GM12878 (cell line): ENCODE measurements at places on chromosomes 4 and X. TPM values are rescaled to one million over a fixed set of nuclear protein-coding genes. Genes with fewer than 3 reads are reported as not detected.

SRPX gene
- total RNA-seq = 0.18 and 0.29 TPM in 2 replicates

DCAF8L2 gene
- total RNA-seq = not detected in 2 replicates

USP53 gene
- total RNA-seq = 2.5 and 2.9 TPM in 2 replicates

AMTN gene
- total RNA-seq = not detected in 2 replicates

IL3RA gene
- 19.5 and 21.1 TPM in 2 replicates for total RNA-seq

ENPEP gene
- not detected in 2 replicates for total RNA-seq

BEND4 gene
- total RNA-seq = 0.08 and 0.15 TPM in 2 replicates

GASK1B gene
- total RNA-seq = 0.21 TPM in 2 replicates

TMEM144 gene
- total RNA-seq = 1.8 and 2.6 TPM in 2 replicates

DNA sequence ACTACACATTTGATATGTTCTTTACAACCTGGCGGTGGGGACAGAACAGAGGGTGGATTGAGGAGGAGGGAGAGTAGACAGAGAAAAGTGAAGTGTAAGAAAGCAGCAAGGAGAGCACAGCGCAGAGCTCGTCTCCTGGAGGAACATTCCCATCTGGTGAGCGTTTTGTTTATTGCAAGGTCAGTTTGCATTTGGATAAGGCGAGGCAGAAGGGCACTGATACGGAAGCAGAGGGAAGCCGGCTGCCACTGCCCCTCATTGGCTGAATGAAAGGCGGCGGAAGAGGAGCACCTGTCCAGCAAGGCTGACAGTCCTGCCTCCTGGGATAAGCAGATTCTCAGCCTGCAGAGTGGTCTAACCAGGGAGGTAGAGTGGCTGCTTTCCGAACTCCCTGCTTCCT is 83.2 kb downstream of the GPR143 start:
- DNase-seq = no peak

GRCh38 chrX:136015016-136015415 is 29.8 kb downstream of the SLC9A6 start:
- no peak for DNase-seq

DNA sequence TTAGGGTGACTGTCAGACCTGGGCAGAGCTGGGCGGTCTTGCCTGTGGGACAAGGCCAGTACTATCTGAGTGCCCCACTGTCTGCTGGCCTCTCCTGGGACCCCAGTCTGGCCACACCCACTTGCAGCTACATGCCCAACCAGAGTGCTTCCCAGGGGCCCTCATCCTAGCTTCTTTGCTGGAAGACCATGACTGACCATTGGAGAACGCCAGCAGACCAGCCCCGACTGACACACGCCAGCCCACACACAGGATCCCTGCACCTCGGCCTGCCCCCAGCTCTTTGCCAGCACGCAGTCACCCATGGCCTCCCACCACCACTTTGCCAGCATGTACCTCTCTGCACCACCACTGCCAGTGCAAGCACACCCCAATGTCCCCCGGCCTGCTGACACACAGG is 585.7 kb downstream of the ZNF674 start:
- DNase-seq = no peak

GRCh38 chr4:1470393-1470670 is 64.1 kb upstream of the NKX1-1 start:
- no peak for DNase-seq

- peak; percentile 12 for DNase-seq
Observed at GRCh38 chr4:82739287-82740190, 59.1 kb downstream of the SCD5 start.

DNA sequence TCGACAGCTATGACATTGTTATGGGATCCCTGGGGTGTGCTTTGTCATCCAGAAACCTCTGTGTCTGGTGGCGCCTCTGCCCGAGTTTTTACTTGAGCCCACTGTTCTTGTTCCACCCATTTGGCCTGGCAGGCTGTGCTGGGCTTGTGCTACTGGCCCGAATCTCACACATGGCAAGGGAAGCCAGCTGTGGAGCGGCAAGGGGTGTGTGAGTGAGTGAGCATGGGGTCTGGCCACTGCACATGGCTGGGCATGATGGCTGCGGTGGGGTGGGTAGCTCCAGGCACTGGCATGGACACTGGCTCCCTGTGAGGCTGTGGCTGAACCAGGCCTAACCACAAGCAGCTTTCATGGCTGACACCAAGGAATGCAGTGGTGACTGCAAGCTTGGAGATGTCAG is 89.2 kb downstream of the DACH2 start:
- no peak for DNase-seq

DNA sequence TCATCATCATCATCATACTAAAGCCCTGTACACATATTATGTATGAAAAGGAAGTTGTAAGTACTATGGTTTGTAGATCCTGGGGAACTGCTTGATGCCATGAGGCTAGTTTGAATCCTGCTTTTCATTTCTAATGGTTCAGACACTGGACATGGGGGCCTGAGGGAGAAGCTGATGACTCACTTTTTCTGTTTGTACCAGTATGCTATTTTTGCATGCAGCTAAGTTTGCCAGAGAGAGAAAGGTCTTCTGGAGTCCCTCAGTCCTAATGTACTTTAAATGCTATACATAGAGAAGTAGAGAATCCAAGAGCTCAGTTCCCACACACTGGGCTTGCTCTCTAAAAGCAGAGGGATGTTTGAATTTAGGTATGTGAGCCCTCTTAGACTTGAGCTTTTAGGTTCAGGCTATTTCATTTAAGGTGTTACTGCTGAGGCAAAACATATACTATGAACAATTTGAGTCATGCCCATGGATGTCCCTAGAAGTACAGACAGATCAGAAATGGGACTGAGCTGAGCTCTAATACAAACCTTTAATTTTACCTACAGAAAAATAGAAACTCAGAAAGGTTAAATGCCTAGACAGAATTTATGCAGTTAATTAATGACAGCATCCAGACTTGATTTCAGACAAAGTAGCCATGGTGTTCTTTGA is 17.6 kb upstream of the HS3ST1 start:
- no peak for DNase-seq

GRCh38 chrX:20857746-20858145 is 516.5 kb upstream of the CNKSR2 start:
- DNase-seq = no peak

DNA sequence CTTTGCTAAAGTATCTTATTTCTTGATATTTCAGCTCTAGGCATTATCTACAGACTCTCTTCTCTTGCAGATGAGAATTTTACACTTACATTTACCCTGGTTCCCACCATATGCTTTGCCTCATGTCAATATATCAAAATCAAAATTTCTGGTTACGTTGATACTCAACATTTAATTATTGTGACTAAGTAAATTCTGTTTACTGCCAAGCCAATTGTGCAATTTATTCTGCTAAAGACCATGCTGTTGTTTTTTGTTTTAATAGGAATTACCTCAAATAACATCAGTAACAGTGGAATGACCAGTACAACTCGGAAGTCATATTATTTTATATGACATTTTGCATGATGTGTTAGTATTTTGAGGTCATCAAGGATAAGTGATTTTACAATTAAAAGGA is 125.5 kb downstream of the IL15 start:
- DNase-seq = no peak

- no peak for DNase-seq
Observed at GRCh38 chr4:154623995-154624394, 11.5 kb upstream of the FGG start.

- no peak for DNase-seq
Observed at GRCh38 chrX:130741584-130741983, 161.4 kb downstream of the ENOX2 start.

DNA sequence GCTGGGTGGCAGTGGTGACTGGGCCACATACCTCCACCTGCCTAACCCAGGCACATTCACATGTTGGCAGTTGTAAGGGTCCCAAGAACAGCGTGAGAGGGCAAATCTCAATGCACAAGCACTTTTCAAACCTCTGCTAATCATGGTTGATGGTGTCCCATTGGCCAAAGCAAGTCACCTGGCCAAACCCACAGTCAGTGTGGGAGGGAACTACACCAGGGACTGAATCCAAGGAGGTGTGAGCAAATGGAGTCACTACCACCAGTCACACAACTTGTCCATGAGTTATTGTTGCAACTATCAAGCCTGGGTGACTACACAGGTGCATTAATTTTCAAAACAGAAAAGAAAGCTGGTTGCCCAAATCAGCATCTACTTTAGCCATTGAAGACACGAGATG is 260.1 kb downstream of the BCOR start:
- no peak for DNase-seq

- no peak for DNase-seq
Observed at GRCh38 chr4:156475322-156475721, 496.3 kb downstream of the PDGFC start.

GRCh38 chrX:71439420-71439819 is 73.3 kb downstream of the TAF1 start:
- DNase-seq = no peak

- no peak for DNase-seq
Observed at GRCh38 chr4:7805533-7806337, 133.9 kb downstream of the AFAP1 start.

GRCh38 chr4:153950100-153950979 is 161.5 kb upstream of the SFRP2 start:
- no peak for DNase-seq

- no peak for DNase-seq
Observed at GRCh38 chrX:129108936-129109335, 414.4 kb downstream of the SMARCA1 start.

GRCh38 chr4:160375772-160376452 is 1273.0 kb downstream of the RAPGEF2 start:
- no peak for DNase-seq

- no peak for DNase-seq
Observed at GRCh38 chrX:77622233-77622632, 163.8 kb downstream of the ATRX start.

DNA sequence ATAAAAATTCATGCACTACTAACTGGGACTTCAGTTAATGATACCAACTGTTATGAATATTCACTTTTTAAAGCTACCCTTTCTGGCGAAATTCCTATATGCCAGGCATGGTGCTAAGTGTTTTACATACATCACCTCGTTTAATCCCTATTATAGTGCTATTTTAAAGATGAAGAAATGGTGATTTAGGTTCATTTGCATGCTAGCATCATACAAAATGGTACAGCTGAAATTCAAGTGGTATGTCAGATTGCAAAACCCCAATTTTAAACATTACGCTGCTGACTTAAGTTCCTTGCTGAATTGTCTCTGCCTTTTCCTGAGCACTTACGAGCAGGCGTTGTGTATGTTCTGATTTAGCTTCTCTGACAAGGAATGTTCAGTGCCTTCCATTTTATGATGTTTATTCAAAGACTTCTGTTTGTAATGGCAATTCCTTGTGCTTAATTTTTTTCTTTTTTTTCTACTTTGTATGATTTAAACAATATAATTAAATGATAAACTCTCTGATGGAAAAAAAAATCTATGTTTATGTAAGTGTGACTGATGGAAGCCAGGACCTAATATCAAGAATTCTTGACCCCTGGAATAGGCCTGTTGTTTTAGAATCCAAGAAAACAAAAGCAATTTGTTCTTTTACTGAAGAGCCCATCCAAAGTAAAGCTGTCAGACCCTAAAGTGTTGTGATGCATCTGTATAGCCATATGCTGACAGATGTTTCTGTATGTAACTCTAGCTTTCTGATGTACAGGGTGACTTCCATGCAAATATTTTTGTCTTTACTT is 148.1 kb downstream of the PCDH7 start:
- no peak for DNase-seq

DNA sequence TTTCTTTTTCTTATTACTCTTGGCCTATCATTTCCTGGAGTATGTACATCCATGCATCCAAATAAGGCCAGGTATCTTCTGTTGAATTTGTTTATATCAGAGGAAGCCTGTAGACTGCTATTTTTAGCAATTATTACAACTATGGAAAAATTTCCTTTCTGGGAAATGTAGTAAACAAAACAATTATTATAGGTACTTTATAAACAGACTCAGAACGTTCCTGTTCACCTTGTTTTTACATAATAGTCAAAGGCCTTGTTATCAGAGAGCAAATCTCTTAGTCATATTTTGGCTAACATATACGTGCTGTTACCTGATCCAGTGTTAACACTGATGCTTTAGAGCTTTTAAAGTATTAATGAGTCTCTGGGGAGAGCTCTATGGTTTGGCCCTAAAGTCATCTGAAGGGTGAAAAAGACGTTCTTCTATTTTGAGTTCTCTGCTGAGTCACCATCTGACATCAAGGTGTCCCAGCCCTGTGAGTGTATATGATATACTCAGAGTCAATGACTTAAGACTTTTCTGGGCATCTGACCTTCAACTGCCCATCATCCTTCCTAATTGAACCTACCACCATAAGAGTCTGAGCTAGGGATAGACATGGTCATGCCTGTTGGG is 7.3 kb downstream of the SPARCL1 start:
- no peak for DNase-seq

DNA sequence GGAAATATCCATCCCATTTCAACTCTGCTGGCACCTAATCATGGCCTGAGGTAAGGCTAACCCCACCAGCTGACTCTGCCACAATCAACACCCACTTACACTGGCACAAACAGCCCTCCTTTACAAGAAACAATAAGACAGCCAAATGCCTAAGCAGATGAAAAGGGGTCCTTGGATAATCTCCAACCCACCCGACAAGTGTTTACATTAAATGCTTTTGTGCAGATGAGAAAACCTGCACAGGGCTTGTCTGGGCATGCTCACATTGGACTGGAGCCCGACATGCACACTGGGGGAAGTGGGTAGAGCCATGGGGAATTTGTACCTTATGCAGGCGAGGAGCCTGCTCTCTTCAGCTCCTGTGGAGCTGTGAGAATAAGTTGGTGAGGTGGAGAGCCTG is 138.9 kb upstream of the ITM2A start:
- DNase-seq = no peak

GRCh38 chr4:165461159-165461821 is 82.5 kb downstream of the CPE start:
- DNase-seq = no peak

DNA sequence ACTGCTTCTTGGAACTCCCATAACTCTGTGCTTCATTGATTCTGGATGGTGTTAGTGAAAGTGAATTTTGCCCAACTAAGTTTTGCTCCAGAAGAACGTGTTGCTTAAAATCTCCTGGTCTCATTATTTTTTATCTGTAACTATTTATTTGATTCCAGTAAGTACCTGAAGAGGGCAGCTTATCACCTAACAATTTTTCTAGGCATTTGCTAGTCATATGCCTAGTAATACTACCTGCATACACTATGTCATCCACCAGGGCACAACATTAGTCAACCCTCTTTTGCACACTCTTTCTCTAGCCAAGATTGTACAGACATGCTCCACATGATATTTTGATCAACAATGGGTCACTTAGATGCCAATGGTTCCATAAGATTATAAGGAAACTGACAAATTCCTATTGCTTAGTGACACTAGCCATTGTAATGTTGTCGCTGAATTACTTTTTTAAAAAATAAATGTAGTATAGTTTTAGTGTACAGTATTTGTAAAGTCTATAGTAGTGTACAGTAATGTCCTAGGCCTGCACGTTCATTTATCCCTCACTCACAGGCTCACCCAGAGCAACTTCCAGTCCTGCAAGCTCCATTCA is 499.9 kb upstream of the AADAT start:
- peak; percentile 37 for DNase-seq
